Lung (tissue), 17 donors: ENCODE measurements at places on chromosomes 12 and 14.

DNA sequence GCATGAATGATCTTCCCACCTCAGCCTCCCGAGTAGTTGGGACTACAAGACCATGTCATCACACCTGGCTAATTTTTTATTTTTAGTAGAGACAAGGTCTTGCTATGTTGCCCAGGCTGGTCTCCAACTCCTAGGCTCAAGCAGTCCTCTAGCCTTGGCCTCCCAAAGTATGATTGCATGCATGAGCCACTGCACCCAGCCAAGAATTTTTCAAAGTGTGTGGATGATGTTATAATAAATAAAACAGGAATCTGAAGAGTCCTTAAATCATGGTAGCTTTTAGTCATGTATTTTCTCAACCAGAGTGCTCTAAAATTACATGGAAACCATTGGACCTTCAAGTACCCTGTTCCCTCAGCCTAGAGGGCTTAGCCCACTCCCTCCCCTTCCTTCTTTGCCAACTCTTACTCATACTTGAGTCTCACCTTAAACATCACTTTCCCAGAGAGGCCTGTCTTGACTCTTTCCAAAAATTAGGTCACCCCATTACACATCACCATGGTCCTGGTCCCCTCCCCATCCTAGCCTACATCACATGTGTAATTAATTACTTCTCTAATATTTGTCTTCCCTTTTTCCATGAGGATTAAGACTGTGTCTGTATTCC, 52.2 kb upstream of the BICDL1 start:
- no peak for DNase-seq
- no peak overlapping the region for H3K27ac ChIP-seq
- H3K27me3 ChIP-seq = no peaks in the 10 kb centered on the region
- H3K4me3 ChIP-seq = no peak overlapping the region
- H3K4me1 ChIP-seq = no peaks in the 10 kb centered on the region
- H3K36me3 ChIP-seq = no peaks in the 10 kb centered on the region

- no peak for DNase-seq
- no peak overlapping the region for H3K4me3 ChIP-seq
- no peaks in the 10 kb centered on the region for H3K27me3 ChIP-seq
- H3K36me3 ChIP-seq = no peaks in the 10 kb centered on the region
Measured at GRCh38 chr12:60415351-60415750, 819.5 kb downstream of the SLC16A7 start.

- H3K4me3 ChIP-seq = no peak overlapping the region
- H3K27ac ChIP-seq = no peak overlapping the region
- H3K4me1 ChIP-seq = no peaks in the 10 kb centered on the region
- no peaks in the 10 kb centered on the region for H3K27me3 ChIP-seq
- no peak for DNase-seq
Measured at GRCh38 chr12:77124767-77125166, 59.4 kb upstream of the E2F7 start.

GRCh38 chr14:67835596-67835995, 16.0 kb downstream of the RAD51B start:
- no peak overlapping the region for H3K4me3 ChIP-seq
- no peaks in the 10 kb centered on the region for H3K27me3 ChIP-seq
- H3K27ac ChIP-seq = no peak overlapping the region
- H3K36me3 ChIP-seq = no peaks in the 10 kb centered on the region

GRCh38 chr14:40053416-40053815, 621.2 kb upstream of the FBXO33 start:
- H3K36me3 ChIP-seq = no peaks in the 10 kb centered on the region
- no peak for DNase-seq
- H3K4me3 ChIP-seq = no peak overlapping the region
- no peak overlapping the region for H3K27ac ChIP-seq
- no peaks in the 10 kb centered on the region for H3K4me1 ChIP-seq

GRCh38 chr12:14261861-14262260, 103.6 kb upstream of the ATF7IP start:
- H3K4me1 ChIP-seq = peaks cover 28% of the 10 kb centered on the region
- no peaks in the 10 kb centered on the region for H3K36me3 ChIP-seq
- DNase-seq = no peak
- H3K27ac ChIP-seq = no peak overlapping the region
- no peaks in the 10 kb centered on the region for H3K27me3 ChIP-seq
- no peak overlapping the region for H3K4me3 ChIP-seq
